ENCODE measurements at places on chromosomes 4 and X.

GRCh38 chr4:164779811-164780216 lies 25.9 kb downstream of the SMIM31 start:
- peak; percentile 29 for DNase-seq

DNA sequence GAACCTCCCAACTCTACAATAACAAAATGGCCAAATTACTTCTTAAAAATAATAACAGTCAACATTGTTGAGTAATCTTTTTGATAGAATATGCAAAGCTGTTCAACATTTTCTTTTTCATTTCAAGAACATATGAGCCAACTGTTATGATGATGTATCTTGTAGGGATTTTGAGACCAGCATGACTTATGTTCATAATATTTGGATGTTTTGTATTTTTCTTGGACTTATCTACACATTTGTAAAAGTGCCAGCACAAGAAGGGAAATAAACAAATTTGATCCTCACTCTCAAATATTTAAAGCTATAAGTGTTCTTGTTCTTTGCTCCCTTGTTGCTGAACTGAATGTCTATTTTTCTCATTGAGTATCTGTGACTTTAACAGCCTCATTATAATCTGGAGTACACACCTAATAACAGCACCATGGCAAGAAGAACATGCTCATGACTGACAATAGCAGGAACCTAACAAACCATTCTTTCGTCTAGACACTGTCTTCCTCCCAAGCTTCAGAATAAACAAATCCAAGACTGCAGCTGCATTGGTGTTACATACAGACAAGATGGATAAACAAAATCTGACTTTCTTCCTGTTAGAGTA lies 1049.7 kb downstream of the FAT4 start:
- DNase-seq = no peak

GRCh38 chr4:70291341-70291740 lies 43.4 kb upstream of the CABS1 start:
- no peak for DNase-seq

GRCh38 chrX:66046612-66047235 lies 6.8 kb upstream of the VSIG4 start:
- DNase-seq = no peak

DNA sequence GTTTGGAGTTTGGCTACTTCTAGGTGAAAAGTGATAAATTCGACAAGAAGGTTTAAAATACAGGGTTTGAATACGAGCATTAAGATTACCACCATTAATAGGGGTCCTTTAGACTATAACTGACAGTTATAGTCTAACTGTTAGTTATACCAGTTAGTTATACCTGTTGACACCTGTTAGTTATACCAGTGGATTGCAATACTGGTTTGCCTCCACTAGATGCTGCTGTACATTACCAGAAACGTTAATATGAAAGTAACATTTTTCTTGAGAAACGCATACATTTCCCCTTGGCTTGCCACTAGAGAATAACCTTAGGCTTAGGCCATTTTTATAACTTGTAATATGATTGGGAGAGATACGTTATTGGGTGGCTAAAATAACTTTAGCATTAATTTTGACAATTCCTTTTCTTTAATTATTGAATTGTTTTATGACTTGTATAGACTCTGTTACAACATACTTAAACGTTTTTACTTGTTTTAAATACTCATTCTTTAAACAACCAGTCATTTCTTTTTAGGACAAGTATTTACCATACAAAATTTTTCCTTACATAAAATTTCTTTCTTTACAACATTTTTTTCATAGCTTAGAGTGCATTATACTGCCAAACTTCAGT lies 911.2 kb downstream of the FSTL5 start:
- DNase-seq = peak; percentile 50

DNA sequence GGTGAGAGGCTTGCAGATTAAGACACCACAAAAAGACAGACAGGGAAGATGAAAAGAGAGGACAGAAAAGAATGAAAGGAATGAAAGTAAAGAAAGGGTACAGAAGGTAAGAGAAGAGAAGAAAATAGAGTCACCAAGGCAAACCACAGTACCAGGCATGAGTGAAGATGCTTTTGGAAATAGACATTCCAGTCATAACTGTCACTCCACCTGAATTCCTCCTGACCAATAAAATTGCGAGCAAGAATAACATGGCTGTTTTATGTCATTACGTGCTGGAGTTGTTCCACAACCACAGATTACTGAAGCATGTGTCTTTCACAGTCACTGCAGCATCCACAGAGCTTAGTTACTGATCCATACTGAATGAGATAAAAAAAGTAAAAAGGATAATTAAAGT lies 864.9 kb upstream of the SLIT2 start:
- peak; percentile 21 for DNase-seq

Measured in ELR (cell line).